ENCODE measurements at places on chromosomes 7 and 10.

GRCh38 chr7:92808006-92808405 is 28.4 kb downstream of the CDK6 start:
- DNase-seq: no peak

DNA sequence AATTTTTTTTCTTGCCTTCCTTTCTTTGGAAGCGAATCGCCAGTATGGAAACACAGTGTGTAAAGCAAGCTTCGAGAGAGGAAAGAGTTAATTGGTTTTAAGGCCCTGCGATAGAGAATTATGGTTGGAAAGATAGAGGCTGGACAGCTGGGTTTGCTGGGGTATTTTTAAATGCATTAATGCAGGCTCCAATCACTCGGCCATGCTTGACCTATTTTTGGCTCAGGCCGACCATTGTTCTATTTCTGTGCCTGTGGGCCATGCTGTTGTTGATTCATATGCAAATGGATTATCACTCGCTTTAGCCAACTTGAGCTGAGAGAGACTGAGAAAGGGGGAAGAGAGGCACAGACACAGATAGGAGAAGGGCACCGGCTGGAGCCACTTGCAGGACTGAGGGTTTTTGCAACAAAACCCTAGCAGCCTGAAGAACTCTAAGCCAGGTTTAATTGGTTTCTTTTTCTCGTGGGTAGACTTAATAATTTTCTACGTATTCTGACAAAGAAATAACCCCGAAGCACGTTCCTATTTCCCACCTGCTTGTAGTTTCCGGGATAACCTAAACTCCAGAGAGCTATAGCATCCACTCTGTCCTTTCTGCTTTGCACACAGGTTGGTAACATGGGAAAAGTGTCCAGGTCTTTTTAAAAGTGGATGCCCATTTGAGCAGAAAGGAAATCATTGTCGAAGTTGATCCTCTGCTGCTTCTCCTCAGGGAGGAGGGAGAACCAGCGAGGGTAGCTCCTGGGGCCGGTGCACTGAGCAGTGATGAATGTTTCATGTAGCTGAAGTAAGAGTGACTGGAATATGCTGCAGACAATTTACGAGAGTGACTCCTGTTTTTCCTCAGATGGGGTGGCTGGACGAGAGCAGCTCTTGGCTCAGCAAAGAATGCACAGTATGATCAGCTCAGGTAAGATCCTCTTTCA is at the start of gene HDAC9:
Gene HDAC9, plus strand, starts transcription at position 338 of the 929 bp plus-strand sequence. Its CDS starts 554 bp downstream, at position 892.
- no peak for DNase-seq

GRCh38 chr7:44186736-44187135 is 2.5 kb downstream of the GCK start:
- DNase-seq: no peak

GRCh38 chr10:132175408-132175807 is 11.3 kb upstream of the DPYSL4 start:
- no peak for DNase-seq

DNA sequence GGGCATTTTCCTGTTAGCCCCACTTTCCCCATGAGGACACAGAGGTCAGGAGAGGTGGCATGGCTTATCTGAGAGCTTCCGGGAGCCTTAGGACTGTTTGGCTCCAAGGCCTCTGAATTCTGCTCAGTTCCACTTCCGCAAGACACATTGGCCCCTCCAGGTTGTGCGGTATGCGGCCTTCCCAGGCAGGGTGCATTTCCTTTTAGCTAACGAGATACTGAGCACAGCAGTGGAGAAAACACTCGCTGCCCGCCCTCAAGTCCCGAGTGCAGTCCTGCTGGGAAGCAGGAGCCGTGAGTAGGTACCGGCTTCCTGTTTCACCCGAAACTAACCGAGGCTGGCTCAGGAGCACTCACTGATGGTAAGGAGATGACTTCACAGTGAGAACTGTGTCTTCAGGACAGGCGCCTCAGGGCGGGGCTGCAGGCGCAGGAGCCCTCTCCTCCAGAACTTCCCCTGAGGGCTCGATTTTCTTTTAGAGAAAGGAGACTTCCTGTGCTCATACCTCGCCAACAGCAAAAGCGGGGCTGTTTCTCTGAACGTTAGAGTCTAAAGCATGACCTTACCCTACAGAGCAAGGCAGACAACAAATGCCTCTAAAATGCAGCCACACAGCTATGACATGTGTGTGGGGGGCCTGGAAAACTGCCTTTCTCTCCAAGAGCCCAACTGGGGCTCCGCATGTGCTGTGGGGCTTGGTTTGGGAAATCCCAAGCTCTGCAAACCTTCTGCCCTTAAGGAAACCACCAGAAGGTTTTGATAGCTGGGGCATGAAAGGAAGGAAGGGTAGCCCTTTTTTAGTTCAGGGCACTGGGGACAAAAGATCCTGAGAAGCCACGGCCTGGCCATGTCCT is 25.9 kb downstream of the RGS10 start:
- no peak for DNase-seq
